T-helper 17 cell (primary cell): ENCODE measurements at places on chromosomes 13 and 19. TPM values are rescaled to one million over a fixed set of nuclear protein-coding genes. Genes with fewer than 3 reads are reported as not detected.

The SIGLEC14 gene
- total RNA-seq, result 3.3 TPM

The SRRM5 gene
- total RNA-seq, result 0.60 TPM

DNA sequence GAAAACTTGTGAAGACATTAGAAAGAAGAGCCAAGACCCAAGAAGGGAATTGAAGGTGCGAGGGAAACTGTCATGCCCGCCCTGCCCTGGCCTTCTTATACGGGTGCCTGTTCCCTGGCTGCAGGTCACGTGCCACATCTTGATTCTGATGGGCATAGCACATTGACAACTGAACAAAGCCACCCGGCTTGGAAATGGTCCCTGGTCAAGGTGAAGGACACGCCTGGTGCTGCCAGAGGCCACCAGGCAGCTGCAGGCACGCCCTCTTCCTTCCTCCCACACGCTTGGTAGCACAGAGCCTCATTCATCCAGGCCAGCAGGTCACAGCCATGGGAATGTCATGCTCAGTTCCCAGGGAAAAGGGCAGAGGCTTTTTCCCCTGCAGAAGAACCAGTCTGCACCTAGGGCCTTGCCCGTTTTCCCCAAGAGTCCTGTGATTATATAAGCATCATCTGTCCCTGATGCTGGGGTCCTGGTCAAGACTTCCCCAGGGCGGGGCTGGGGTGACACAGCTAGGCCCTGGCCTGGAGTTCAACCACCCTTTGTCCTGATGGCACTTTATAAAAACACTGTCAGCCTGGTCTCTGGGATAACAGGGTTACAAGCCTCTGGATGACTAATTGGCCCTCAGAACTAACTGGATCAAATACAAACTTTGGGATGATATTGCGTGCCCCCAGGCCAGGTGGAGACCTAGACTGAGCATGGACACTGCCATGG is 56.0 kb downstream of the CDADC1 start:
- H3K4me1 ChIP-seq, result peaks cover 21% of the 10 kb centered on the region
- no peak overlapping the region for H3K4me3 ChIP-seq

- peak within 1 kb of the TSS; percentile 96 for H3K27ac ChIP-seq
- H3K27me3 ChIP-seq, result no peaks in the 10 kb centered on the region
- DNase-seq, result no peak
- H3K36me3 ChIP-seq, result no peaks in the 10 kb centered on the region
- H3K4me3 ChIP-seq, result peak within 1 kb of the TSS; percentile 98
These were observed at the start of gene KLF16 for GRCh38 chr19:1863328-1863637. TSS of gene KLF16 (minus strand) at chr19:1863579. CDS start at chr19:1863497, 82 bp downstream.

- no peak overlapping the region for H3K27ac ChIP-seq
- H3K4me3 ChIP-seq, result no peak overlapping the region
- peaks cover 2% of the 10 kb centered on the region for H3K4me1 ChIP-seq
- no peak for DNase-seq
These were observed 482.0 kb downstream of the DIAPH3 start for GRCh38 chr13:59681636-59682311.

DNA sequence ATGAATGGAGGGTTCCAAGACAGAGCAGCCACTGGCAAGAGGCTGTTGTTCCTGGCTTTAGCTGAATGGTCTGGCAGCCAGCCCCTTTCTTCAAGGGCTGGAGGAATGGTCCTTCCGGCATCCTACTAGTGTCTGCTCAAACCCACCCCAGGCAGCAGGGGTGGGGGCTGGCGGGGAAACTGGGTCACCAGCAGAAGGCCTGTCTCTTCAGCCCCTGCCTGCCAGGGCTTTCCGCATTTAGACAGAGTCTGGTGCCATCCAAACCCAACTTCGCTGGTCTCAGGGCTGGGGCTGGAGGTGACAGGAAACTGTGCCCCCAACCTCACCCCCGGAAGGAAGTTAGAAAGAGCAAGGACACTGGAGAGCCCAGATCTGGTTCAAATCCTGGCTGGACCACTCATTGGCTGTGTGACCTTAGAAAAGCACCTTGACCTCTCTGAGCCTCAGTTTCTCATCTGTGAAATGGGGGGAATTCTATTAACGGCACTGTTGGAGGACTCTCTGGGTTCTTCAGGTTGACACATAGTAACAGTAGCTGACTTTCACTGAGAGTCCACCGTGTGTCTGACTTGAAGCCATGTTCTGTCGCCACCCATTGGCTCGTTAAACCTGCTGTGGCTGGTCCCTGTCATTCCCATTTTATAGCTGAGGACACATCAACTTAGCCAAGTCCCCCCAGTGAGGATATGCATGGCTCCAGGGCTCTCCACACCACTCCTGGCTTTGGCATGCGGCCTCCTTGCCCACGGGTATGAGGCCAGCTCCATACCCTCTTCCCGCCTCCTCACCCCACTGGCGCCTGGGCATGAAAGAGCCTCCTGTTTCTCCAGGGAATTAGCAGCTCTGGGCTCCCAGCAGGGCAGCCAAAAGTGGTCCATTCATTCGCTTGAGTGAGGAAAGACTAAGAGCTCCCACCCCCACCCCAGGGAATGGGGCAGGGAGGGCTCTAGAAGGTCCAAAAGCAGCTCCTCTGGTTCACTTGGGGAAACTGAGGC is 2.5 kb upstream of the NR2C2AP start:
- no peaks in the 10 kb centered on the region for H3K36me3 ChIP-seq
- peaks cover 30% of the 10 kb centered on the region for H3K4me1 ChIP-seq
- H3K27me3 ChIP-seq, result peaks cover 7% of the 10 kb centered on the region
- H3K27ac ChIP-seq, result no peak overlapping the region
- no peak overlapping the region for H3K4me3 ChIP-seq

- H3K27ac ChIP-seq, result no peak overlapping the region
- no peaks in the 10 kb centered on the region for H3K36me3 ChIP-seq
- H3K4me1 ChIP-seq, result no peaks in the 10 kb centered on the region
- no peaks in the 10 kb centered on the region for H3K27me3 ChIP-seq
These were observed 1222.3 kb upstream of the SLC10A2 start for GRCh38 chr13:104288496-104288895.

DNA sequence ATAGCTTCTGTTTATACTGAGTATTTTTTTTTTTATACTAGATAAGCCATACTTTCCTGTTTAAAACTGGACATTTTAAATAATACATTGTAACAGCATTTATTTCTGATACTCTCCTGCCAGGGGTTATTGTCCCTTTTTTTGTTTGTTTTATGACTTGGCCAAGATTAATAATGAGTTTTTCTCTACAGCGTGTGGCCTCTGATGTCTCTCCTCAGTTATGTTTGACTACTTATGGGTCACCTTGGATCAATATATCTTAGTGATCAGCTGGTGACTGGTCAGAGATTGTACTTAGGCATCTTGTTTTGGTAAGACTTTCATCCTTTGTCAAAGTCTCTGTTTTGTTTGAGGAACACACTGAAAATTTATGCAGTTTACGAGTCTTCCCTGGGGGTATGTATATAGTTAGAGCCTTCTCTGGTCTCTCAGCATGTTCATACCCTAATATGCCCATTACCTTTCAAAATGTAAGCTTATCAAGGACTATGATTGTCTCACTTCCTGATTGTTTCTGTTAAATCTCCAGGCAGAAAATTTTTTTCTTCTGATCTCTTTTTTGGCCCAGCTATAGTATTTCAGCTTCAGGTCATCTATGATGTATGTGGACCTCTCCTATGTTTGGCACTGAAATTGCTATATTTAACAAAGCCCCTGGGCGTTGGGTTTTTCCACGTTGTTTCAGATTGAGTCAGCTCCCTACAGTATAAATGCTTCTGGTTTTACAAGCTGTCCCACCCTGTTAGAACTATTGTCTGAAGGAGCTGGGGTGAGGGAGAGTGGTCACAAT is 87.9 kb downstream of the URI1 start:
- H3K4me1 ChIP-seq, result peaks cover 9% of the 10 kb centered on the region
- no peak overlapping the region for H3K27ac ChIP-seq
- H3K36me3 ChIP-seq, result peaks cover 6% of the 10 kb centered on the region
- no peak overlapping the region for H3K4me3 ChIP-seq
- no peaks in the 10 kb centered on the region for H3K27me3 ChIP-seq

GRCh38 chr13:43360892-43361610 is 337.7 kb downstream of the DNAJC15 start:
- peaks cover 3% of the 10 kb centered on the region for H3K4me1 ChIP-seq
- H3K27me3 ChIP-seq, result no peaks in the 10 kb centered on the region
- H3K27ac ChIP-seq, result no peak overlapping the region
- no peak for DNase-seq
- H3K4me3 ChIP-seq, result no peak overlapping the region
- H3K36me3 ChIP-seq, result no peaks in the 10 kb centered on the region
